ENCODE measurements at places on chromosomes 2 and 18.

DNA sequence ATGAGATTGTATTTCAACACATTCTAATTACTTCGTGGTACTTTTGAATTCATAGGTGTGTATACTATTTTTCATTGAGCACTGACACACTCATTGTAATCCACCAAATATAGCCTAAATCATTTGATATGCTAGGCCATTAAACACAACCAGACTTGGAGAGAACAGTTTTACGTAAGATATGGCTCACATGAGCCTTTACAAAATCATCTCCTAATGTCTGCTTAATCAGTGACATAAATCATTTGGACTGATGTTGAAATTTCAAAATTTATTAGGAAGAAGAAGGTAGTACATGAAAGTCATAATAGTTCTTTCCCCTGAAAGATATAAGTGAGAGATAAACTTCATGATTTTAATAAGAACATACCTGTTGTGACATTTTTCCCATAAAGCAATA lies 550.2 kb upstream of the LINC00305 start:
- DNase-seq = no peak

DNA sequence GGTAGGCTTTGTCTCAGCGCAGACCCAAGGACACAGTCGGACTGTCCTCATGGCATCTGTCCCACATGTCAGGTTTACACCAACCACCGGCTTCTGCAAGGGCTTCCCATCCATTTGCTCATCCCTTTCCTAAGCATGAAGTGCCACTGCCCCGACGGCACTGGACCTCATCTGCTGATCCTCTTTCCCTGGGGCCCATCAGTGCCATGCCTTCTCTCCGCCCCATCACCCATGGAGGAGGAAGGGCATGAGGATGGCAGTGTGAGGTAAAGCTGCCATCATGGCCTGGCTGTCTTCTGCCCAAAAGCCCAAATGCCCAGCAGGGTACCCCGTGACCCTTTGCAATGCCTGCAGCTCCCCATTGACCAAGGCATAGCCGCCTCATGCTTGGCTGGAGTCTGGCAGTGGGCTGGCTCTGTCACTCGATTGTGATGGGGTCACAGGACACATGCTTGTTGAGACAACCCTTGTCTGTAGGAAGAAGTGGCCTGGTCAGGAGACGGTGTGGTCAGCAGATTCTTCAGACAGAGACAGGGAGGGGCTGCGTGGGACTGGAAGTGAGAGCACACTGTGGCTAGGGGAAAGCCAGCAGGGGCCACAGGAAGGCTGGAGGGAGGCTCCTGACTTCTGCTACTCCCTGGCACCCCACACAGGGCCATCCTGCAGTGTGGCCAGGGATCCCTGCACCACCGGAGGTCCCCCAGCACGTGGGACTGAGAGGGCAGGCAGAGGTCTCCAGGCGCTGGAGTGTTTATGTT lies 493.7 kb upstream of the HS6ST1 start:
- DNase-seq = no peak

GRCh38 chr2:42569883-42570282 lies 1.5 kb downstream of the MTA3 start:
- DNase-seq = no peak

GRCh38 chr2:55962915-55963314 lies 39.3 kb upstream of the EFEMP1 start:
- no peak for DNase-seq

DNA sequence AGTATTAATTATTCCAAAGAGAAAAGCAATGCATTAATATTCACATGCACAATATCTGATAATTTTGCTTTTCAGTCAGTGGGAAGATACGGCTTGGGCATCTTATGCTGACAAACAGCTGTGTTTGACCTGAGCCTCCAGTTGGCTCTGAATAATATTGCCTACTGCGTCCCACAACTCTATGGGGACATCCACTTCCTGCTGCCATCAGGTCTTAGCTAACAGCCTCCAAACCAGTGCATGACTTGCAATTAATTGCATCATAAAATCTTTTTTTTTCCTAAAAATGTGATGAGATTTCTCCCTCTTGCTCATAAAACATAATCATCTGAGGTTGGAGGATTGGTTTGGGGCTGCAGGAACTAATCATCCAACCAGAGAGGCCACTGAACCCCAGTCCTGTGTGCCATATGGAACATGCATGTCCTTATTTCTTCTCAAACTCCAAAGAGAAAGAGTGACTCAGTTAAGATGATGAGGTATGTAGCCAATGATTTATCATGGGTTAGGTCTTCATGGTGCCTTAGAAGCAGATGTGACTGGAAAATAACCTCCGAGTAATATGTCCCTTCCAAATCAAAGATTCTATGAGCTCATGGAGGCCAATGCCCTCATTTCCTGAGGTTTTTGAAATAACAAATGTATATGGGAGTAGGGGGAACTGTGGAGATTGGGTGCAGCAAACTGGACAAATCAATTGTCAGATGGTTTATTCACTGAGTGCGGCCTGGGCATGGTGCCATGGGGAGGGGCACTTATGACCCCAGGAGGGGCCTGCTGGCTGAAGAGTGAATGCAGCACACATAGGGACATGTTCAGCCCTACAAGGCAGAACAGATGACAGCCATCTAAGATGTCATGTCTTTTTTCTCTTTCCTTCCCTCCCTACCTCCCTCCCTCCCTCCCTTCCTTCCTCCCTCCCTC lies 39.4 kb downstream of the EDAR start:
- DNase-seq = no peak

GRCh38 chr2:218820746-218821369 lies 10.7 kb downstream of the PRKAG3 start:
- no peak for DNase-seq

DNA sequence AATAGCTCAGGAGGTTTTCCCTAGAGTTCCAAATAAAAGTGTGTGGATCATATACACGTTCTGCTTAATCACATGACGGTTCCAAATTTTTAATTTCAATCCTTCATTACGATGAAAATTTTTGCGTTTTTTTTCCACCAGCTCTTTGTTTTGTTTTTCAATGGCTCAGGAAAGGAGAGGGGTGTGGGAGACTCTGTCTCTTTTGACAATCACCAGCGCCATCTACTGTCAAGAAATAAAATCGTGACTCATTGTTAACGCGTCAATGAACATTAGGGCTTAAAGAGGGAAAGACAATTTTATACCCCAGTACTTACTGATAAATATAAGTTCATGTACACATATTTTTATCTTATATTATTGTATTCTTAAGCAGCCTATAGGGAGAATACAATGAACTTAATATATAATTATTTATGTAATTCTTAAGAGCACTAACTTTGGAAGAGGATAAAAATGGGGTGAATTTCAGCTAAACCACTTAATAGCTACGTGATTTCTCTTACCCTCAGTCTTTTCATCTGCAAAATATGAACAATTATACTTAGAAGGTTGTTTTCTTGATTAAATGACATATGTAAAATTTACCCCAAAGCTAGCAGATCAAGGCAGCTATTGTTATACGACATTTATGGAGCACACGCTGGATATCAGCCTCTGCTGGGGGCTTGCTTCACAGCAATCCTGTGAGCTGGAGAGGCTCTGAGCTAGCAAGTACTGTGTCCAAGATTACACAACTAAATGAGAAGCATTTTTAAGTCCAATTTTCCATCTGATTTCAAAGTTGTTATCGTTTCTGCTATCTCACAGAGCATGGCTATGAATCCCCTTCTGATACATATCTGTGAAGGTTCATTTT lies 47.4 kb upstream of the RMDN2 start:
- DNase-seq = no peak

- DNase-seq = no peak
Observed at GRCh38 chr2:145802133-145802532, 1282.2 kb upstream of the ZEB2 start.

- no peak for DNase-seq
Observed at GRCh38 chr2:120546048-120546864, 189.4 kb upstream of the GLI2 start.

DNA sequence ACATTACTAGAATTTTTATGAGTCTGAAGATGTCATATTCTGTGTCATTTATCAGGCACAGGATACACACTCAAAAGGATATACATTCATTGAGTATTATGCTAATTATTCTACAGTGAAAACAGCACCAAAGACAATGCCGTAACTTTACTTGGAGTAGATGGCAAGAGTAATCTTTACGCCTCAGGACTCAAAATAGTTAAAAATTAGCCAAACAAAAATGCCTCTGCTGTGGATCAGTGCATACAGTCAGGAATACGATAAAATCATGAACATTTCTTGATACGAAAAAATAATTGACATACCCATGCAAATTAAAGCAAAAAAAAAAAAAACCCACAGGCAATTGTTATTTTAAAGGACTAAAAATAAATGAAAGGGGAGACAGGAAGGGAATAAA lies 129.7 kb downstream of the NETO1 start:
- no peak for DNase-seq

DNA sequence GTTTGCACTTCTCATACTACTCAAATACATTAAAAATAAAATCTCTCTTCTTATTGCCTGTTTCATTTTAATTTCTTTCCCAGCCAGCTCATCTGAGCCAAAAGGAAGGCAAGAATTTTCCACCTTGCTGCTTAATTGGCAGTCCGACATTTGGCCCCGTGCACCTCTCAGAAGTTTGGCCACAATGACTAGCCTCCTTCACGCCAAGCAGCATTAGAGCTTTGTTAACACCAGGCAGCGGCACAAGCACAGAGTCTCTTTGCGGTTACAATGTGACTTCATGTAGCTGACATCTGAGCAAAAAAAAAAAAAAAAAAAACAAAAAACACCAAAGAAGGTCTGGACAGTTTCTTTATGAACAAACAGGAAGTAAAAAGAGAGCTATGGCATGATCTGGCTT lies 248.9 kb downstream of the OSR1 start:
- no peak for DNase-seq

GRCh38 chr18:77133051-77133834 lies 660 bp upstream of the MBP start:
- DNase-seq = no peak

DNA sequence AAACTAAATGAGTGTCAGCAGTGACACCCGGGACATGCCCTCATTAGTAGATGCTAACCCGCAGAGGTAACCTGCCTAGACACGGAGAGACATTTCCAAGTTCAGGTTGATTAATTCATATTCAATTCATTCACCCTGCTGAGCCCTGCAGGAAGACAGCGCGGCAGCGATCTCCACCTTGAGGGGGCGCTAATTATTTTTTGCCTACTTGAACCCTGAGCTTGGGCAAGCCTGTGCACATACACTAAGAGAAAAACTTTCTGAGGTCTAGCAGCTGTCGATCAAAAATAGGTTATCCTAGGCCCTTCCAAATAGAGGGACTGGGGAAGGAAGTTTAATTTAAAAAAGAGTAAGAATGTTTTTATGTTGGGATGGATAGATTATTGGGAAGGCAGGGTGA lies 1.3 kb upstream of the LYPD6 start:
- no peak for DNase-seq

DNA sequence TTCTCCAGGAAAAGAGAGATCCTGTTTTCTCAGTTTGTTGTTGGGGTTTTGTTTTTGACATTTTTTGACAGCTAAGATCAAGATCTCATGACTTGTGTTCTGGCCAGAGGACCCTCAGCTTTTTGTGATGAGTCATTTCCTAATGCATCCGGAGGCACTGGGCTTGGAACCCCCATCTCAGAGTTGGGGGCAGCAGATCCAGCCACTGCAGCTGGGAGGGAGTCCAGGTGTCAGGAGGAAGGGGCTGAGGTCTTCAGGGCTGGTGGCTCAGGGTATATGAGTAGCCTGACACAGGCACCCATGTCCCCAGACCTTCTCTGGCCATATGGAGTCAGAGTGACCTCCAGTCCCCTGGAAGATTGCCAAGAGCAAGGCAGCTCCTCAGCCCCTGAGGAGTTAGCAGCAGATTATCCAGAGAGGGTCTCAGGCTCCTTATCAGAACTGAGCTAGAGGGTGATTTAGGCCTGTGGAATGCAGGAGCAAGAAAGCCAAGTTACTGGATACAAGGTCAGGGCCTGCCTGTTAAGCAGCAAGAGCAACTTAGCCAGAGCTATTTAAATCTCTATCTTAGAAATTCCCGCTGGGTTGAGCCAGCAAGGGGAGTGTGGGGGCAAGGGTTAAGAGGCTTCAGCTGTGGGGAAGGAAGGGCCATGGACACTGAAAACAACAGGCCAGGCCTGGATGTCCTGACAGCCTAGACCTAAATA lies 62.4 kb downstream of the TANC1 start:
- no peak for DNase-seq

- no peak for DNase-seq
Observed at GRCh38 chr2:189298038-189298437, 118.5 kb upstream of the COL5A2 start.

DNA sequence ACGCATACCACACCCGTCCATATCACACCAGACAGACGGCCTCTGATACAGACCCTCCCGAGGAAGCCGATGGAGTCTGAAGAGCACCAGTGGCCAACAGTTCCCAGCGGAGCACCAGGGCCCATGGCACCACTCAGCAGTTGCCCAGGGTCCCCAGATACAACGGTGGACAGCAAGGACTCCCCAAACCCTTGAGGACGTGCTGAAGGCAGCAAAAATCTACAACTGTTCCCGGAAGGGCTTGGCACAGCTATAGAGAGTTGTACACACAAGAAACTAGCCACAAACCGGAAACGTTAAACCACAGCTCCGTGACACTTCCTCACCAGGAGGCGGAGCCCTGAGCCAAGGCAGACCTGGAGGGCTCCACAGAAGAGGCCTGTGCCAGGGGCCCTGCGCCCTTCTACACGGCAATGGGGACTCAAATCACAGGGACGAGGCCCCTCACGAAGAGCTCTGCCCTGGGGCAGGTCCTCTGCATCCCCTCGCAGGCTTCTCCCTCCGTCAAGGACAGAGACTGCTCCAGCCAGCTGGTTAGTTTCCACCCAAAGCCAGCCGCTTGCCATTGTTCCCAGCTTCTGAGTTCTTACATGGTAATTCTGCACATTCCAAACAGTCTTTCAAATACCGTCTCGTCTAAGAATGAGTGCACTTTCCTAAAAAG lies 133.4 kb downstream of the HDAC4 start:
- no peak for DNase-seq

DNA sequence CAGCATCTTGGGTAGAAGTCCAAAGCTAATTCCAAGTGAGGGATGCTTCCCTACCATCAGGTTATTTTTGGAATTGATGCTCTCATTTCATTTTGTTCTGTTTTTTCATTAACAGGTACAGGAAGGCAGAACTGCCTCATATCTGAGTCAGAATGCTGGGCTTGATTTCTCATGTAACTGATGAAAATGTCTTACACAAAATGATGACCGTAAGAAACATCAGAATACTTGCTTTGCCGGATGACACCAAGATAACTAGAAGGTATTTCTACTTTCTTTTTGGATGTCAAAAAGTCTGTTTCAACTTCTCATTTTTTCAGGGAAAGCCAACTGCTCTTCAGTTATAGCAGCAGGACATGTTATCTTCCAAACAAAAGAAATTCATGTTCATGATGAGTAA lies 62.6 kb downstream of the ETAA1 start:
- no peak for DNase-seq

DNA sequence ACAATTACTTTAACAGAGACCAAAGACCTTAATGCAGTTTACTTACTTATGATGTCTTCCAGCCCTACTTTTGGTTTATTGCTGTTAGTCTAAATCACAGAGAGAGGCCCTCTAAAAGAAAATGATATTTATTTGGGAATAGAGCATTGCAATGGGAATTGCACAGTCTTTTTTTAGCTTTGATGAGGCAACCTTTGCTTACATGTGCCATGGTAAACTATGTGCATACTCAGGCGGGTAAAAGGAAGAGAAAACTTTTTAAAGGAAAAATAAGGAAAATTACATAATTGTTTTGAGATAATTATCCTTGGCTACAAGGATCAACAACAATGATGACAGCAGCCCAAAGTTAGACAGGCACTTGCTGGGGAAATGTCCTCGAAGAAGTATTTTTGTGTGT lies 78.6 kb downstream of the EFEMP1 start:
- no peak for DNase-seq

- DNase-seq = no peak
Observed at GRCh38 chr2:230666446-230666845, 46.2 kb upstream of the CAB39 start.

- DNase-seq = no peak
Observed at GRCh38 chr2:46813020-46813415, 102.6 kb downstream of the MCFD2 start.
